A673 (cell line): ENCODE measurements at places on chromosomes 12 and 14. TPM values are rescaled to one million over a fixed set of nuclear protein-coding genes. Genes with fewer than 3 reads are reported as not detected.

Gene ACOT6
- not detected in 2 replicates for total RNA-seq

Gene CLEC9A
- total RNA-seq, result not detected in 2 replicates

Gene KRT85
- total RNA-seq, result not detected in 2 replicates

Gene FOXA1
- 4.3 and 7.5 TPM in 2 replicates for total RNA-seq

Gene NTF3
- total RNA-seq, result not detected in 2 replicates

Gene EML5
- 0.32 and 0.63 TPM in 2 replicates for total RNA-seq

DNA sequence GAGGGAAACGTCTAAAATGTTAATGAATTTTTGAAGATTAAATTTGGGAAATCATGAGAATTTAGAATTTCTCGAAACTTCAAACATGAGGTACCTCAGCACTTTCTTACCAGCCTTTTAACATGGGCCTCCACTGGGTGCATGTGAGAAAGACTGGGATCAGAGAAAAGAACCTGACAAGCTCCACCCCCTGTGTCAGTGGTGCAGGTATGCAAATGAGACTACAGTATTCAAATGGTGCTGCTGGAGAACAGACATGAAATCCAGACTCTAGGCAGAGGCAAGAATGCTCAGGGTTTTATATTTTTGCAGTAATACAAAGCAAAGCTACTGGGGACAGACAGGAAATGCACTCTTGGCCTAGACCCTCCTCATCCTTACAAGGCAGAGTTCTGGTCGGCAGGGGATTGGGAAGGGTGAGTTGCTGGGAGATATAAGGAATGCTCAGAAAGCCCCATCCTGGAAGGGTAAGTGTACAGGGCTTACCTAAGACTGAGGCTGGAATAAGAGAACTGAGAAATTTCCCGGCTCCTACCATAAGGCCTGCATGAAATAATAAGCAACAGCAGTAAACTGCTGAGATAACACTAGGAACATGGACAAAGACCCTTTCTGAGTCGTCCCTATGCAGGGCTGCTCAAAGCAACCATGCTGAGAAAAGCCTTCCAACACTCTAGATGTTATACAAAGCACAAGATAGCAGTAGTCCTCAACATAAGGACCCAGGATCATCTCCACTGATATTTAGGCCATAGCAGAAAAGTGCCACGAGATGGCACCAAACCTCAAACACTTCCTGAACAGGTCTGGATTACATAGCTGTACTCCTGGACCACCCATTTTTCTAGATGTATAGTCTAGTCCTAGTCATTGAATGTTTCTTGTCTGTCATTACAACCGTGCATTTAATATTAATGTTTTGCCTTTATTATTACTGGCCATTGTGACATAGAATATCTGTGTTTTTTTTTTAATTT is 260.8 kb downstream of the RASSF9 start:
- peak; percentile 86 for DNase-seq

DNA sequence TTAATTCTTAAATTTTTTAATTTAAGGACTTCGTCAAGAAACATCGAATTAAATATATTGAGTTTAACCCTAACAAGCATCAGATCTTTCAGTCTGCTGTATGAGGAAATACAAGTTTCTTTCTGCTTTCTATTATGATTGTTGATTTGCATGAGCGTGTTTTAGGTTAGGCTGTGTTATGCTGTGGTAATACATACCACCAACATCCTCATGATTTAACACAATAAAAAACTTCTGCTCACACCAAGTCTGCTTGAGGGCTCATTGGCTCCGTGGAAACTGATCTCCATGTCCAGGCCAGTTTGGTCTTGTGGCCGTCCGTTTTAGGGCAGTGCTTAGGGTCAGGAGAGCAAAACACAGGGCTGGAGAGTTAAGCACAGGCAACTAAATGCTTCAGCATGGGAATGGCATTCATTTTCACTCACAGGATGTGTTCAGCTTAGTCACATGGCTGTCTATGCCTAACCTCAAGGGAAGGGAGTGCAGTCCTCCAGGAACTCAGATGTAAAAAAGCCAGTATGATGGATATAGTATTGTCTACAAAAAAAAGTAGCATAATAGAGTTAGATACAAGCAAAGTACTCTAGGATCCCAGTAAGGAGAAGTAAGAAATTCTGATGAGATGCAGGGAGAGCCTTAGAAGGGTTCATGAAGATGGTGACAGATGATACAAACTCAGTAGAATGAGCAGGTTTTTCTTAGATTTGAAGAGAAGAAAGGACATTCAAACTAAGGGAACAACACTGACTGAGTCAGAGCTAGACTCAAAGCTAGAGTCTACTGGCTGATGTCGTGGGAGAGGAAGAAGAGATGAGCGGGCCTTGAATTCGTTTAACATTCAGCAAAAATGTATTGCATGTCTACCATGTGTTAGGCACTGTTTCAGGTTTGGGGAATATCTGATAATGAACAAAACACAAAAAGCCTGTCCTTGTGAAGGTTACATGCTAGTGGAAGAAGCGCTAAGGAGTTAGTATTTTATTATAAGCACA is 16.3 kb downstream of the MARK3 start:
- no peak for DNase-seq

- DNase-seq, result no peak
Observed at GRCh38 chr14:69637503-69638031, 26.2 kb downstream of the SUSD6 start.

DNA sequence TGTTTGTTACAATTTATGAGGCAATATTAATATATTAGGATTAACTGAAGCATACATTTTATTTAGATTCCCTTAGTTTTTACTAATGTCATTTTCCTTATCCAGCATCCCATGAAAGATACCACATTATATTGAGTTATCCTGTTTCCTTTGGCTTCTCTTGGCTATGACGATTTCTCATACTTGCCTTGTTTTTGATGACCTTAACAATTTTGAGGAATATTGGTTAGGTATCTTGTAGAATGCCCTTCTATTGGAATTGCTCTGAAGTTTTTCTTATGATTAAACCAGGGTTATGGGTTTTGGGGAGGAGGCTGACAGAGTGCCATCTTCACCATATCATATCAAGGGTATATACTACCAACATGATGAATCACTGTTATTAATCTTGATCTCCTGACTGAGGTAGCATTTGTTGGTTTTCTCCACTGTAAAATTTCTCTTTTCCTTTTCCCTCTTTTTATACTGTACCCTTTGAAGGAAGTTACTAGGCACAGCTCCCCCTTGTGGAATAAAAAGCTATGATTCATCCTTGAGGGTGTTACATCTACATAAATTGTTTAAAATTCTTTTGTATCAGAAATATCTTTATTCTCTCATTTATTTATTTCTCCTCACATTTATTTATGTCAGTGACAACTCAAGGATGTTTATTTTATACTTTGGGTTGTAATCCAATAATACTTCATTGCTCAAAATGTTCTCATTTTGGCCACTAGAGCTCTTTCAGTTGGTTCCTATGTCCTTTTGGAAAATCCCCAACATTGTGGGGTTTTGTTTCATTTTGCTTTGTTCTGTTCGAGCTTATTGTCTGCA is 239.0 kb downstream of the SLC16A7 start:
- peak; percentile 34 for DNase-seq

DNA sequence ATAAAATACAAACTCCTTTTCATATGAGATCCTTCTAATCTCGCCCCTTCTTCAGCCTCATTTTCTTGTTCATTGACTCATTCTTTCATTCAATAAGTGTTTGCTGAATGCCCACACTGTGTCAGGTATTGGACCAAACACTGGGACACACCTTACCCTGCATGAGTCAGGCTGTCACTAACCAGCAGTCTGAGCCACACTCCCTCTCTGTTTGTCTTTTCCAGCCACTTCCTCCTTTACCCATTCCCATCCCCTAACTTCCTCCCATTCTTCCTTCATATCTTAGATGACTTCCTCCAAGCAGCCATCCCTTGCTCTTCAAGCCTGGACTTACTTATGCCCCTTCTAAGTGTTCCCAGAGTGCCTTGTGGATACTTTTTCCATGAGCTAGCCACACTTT is 27.0 kb upstream of the HIF1A start:
- no peak for DNase-seq

DNA sequence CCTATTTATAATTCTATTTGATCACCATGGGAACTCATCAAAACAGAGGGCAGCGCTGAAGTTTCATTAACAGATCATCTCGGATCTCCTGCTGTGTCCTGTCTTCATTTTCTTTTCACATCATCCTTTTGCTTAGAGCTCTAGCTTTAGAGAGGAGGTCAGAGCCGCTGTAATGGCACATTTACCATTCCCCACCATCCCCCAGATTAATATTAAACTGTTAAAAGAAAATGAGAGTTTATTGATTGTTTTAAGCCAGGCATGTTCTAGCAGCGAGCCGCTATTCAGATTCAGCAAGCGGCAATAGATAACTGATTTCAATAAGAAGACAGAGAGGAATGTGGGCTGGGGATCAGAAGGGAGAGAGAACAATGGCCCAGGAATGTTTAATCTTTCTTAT is 308.8 kb downstream of the EGLN3 start:
- peak; percentile 55 for DNase-seq

- DNase-seq, result no peak
Observed at GRCh38 chr14:92585981-92586937, 72.7 kb downstream of the RIN3 start.

DNA sequence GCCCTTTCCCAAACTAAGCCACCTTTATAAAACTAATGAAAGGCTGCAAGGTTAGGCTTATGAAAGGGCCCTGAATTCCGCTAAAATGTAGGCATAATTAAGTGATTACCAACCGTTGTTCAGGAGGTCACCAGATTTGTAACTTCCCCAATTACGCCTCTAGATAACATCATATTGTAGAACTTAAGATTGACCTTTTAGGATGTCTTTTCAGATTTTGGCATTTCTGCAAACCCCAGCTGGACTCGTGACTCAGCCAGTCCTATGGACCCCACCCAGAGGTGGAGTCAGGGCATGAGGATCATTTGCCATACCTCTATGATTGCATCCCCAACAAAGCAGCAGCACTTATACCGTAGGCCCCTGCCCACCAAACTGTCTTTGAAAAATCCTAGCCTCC is 3.7 kb upstream of the LPCAT3 start:
- DNase-seq, result no peak

DNA sequence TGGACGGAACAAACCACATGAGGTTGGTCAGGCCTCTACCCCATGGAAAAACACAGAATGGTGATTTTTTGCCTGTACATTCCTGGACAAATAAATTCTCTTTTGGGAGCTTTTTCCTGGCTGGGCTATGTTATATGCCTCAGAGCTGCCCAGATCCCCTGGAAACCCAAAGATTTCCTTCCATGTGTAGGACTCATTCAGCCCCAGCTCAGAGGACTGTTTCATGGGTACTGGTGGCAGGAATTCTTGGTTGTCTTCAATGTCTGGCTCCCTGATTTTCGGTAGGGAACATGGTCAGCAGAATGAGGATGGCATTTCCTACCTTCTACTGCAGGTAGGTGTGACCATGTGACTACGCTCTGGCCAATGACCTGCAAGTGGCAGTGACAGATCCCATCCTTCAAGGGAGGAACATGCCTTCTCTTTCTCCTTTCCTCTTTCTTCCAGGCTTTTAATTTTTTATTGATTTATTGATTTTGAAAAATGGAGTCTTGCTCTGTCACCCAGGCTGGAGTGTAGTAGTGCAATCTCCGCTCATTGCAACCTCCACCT is 15.4 kb upstream of the P2RX7 start:
- no peak for DNase-seq

- no peak for DNase-seq
Observed at GRCh38 chr14:73476451-73476931, 14.2 kb upstream of the RIOX1 start.

- DNase-seq, result no peak
Observed at GRCh38 chr14:72755766-72756165, 138.1 kb downstream of the DPF3 start.

DNA sequence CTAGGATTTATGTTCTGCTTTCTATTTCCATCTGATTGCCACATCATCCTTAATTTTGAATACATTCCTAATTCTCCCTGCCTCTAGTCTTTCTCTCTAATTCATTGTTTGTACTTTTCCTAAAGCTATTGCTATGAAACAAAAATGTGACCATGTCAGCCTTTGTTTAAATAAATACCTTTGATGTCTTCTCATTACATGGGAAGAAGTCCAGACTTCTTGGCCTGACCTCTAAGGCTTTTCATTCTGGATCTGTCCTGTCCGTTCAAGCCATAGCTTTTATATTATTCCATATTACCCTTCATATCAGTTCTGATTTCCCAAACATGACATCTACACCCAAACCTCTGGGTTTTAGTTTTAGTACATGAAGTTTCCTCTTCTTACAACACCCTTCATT is 91.4 kb downstream of the CDK17 start:
- no peak for DNase-seq

- no peak for DNase-seq
Observed at GRCh38 chr12:77734214-77734883, 96.3 kb upstream of the NAV3 start.

DNA sequence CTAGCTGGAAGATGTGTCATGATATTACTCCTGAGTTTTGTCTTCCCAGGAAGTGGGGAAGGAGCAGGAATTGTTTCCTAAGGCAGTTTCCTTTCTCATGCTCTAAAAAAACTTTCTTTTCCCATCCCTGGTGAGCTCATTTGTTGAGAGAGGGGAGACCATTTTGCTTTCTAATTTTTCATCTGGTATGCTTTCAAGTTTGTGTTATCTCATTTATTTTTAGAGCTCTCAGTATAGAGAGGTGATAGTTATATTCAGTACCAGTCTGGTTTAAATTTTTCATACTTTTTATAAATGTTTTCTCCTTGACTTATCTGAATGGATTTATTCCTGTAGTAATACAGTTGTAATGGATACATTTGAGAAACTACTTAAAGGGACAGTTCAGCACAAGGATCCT is 79.6 kb downstream of the FBXW8 start:
- DNase-seq, result no peak

- no peak for DNase-seq
Observed at GRCh38 chr12:42576374-42576773, 13.2 kb downstream of the PRICKLE1 start.

DNA sequence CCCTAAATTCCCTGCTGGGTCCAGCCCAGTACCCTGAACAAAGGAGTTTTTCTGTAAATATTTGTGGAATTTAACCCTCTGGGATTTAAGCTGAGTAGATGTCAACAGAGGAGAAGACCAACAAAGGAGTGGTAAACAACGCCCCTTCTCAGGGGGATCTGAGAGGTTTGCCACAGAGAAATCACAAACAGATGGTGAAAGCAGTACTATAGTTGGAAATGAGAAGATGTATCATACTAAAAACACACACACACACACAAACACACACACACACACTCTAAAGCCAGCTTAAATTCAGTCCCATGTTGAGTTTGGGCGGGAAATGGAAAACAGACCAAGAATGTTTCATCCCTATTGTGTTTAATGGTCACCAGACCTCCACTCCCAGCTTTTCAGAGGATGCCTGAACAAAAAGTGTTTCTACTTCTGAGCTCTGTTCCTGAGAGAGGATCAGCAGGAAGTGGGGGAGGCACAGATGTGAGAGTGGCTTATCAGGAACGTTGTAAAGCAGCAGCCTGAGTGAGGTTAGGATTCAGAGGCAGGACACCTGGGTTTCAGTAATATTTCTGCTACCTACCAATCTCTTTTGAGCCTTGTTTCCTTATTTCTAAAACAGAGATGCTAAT is 3.2 kb downstream of the BIN2 start:
- peak; percentile 35 for DNase-seq

- peak; percentile 55 for DNase-seq
Observed at GRCh38 chr14:82999802-83000201, 1466.1 kb upstream of the SEL1L start.

DNA sequence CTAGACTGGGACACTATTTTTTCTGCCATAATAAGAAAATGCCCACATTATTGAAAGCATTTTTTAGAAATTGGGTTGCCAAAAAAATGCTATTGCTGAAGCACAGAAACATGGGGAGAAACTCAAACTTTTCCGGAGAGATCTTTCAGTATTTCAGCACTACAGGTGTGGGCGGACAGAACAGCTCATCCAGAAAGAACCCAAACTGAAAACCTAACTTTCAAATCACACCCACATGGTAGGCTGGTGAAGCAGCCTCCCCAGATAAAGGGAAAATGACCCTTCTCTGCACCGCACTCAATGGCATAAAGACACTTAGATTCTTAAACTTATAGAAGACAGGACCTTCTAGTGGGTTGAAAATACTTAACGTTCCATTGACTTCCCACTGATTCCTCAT is 62.3 kb upstream of the TMPO start:
- DNase-seq, result no peak
